Trophoblast cell (in vitro differentiated cells and primary cell): ENCODE measurements at places on chromosomes 1 and 21.

GRCh38 chr1:30179942-30180543 lies 543.3 kb downstream of the MATN1 start:
- no peak for DNase-seq

DNA sequence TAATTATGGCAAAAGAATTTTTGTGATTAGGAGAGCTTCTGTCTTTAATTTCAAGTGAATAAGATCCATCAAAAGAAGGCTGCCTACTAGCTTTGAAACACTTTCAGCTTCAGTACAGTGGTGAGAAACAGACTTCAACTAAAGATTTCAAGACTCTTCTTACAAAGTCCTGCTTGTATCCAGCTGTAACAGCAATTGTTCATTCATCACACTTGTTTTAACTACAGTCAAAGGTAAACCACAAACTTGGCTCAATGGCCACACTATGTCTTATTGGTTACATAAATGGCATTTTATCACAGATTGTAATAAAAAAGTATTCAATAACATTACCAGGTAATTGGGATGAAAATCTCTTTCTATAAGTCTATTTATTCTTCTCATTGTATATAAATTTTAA lies 59.2 kb downstream of the WARS2 start:
- no peak for DNase-seq

DNA sequence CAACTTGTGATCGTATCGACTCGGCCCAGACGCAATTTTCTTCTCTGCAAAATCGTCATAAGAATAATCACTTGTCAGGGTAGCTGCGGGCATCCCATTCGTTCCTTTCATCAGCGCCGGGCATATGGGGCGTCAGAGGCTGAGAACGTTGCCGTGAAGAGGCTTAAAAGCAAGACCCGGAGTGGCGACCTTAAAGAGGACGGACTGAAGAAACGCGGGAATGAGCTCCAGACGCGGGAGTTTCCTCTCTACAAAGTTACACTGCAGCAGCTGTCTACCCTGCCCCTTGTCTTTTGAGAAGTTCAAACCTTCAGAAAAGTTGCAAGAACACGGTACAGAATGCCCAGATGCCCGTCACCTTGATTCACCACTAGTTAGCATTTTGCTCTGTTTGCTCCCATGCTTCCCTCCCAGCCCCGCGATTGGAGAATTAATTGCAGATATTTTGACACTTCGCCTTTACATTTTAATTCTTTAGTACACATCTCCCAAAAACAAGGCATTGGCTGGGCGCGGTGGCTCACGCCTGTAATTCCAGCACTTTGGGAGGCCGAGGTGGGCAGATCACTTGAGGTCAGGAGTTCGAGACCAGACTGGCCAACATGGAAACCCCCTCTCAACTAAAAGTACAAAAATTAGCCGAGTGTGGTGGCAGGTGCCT lies 967 bp downstream of the CENPS start:
- DNase-seq: peak; percentile 82

- no peak for DNase-seq
Measured at GRCh38 chr1:171140401-171140800, 44.7 kb upstream of the FMO2 start.

- peak; percentile 33 for DNase-seq
Measured at GRCh38 chr21:42527489-42528158, 14.0 kb downstream of the SLC37A1 start.

DNA sequence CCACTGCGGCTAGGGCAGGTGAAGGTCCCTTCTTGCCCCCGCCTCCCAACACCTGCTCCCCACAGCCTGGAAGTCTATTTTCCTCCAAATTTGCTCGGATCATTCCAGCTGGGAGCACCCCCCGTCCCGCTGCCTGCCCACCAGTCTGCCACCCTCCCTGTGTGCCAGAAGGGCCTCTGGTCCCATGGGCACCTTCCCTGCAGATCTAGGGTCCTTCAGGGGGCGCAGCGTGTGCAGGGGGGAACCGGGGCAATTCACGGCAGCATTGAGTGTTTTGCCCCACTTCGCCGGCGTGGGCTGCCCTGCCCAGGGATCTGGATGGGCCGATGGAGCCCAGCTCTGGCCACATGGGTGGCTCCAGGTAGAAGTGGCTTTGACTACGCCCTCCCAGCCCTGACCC lies 26.3 kb upstream of the PEX10 start:
- no peak for DNase-seq

DNA sequence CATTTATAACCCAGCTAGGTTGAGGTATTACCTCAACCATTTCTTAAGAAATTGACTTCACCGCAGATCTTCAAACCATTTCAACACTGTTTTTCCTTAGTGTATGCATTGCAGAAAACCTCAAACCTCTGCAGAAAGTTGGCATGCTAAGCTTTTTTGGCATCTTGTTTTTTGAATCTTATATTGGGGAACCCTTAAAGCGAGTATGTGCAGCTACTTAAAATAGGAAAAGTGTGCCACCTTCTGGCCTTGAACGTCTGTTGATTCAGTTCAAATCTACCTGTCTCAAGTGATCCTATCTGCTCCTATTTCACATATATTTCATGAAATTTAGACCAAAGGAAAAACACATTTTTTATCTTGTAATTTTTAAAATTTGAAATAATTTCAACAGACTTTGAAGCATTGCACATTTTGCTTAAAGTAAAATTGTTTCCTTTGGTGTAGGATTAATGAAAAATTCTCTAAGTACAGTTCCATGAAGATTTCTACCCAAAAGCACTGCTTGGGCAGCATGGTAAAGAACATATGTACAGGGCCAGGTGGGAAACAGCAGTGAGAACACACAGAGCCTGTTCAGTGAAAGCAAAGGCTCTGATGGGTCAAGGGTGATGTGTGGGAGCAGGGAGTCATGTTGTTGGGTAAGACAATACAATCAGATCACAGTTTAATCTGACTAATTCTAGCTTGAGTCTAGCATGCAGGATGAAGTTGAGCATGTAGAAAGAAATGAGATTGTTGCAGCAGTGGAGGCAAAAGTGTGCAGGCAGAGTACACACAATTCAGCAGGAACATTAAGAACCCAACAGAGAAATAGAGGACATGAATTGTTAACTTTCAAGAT lies 17.2 kb downstream of the HENMT1 start:
- peak; percentile 14 for DNase-seq

GRCh38 chr21:34974162-34974981 lies 74.7 kb downstream of the RUNX1 start:
- no peak for DNase-seq

GRCh38 chr1:243483071-243483771 lies 227.4 kb downstream of the SDCCAG8 start:
- no peak for DNase-seq

DNA sequence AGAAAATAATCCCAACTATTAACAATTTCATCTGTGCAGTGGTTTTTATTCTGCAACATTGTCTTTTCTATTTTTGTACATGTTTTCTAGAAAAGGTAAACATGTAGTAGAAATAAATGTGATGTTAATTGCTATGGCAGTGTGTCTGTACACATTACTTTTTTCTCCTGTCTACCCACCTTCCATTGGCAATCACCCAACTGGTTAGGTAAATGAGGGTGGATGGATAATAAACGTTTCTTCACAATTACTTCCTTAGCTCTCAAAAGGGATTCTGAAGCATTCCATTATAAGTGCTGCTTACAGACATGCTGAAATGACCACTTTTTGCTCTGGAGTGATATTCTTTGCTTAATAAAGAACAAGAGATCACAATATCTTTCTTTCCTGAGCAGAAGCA lies 61.4 kb downstream of the MAGI3 start:
- no peak for DNase-seq

- no peak for DNase-seq
Measured at GRCh38 chr1:222547944-222548671, at the start of gene HHIPL2. Gene HHIPL2 (minus strand): TSS chr1:222548104. CDS start chr1:222548044, 60 bp downstream.

DNA sequence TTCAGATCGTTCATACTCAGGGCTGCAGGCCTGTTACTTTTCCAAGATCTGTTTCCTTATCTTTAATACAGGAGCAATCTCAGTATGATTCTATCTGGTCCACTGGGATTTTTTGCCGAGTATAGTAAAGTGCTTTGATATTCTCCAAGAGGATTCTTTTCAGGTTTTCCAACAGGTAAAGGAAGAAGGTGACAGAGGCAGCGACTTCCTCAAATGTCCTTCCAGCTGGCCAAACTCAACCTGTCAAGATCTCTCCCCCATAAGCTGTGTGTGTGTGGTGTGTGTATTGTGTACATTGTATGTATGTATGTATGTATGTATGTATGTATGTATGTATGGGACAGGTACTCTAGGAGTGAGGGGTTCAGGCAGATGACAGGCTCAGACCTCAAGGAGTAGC lies 1.1 kb downstream of the AKR1A1 start:
- DNase-seq: no peak

DNA sequence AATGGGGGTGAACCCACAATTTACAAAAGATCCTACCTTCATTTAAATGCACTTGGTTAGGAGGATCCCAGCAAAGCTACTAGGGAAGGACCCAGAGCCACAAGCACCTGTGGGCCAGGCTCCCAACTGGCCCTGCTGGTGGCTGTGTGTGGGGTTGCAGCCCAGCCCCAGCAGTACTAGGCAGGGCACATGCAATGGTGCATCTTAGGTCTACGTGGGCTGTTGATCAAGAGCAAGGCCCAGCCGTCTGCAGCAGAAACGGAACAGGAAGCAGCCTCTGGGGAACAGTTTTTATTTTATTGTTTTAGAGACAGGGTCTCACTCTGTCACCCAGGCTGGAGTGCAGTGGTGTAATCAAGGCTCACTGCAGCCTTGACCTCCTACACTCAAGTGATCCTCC lies 134.1 kb upstream of the RAB4A start:
- no peak for DNase-seq
